Stimulated activated CD4-positive, alpha-beta T cell treated with anti-CD3 and anti-CD28 coated beads, Interleukin-1b, Interleukin-23, amount 100 ng/mL, for 4 hours (primary cell): ENCODE measurements at places on chromosomes 3 and 15.

DNA sequence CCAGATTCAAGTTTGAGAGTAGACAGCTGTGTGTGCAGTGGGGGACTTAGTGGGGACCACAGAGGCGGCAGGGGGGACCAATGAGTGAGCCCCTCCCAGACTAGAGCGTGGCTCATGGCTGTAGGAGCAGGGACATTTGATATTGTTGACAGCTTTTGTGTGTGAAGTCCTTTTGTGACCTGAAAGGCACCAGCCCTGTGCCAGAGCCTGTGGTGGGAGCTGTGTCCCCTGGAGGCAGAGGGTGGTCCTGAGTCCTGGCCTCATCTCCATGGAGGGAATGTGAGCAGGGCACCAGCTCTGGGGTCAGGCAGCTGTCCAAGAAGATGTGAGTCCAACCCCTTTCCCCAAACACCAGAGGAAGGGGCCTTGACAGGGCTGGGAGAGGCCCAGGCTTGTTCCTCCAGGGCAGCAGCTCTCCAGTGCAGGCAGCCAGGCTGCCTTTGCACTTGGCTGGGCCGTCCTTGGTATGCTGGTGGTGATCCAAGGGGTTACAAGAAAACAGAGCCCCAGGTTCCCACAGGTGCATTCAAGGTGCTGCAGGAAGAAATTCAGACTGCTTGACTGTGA lies 10.1 kb upstream of the C3orf22 start:
- DNase-seq = no peak

GRCh38 chr3:16770792-16771191 lies 114.0 kb upstream of the PLCL2 start:
- no peak for DNase-seq

DNA sequence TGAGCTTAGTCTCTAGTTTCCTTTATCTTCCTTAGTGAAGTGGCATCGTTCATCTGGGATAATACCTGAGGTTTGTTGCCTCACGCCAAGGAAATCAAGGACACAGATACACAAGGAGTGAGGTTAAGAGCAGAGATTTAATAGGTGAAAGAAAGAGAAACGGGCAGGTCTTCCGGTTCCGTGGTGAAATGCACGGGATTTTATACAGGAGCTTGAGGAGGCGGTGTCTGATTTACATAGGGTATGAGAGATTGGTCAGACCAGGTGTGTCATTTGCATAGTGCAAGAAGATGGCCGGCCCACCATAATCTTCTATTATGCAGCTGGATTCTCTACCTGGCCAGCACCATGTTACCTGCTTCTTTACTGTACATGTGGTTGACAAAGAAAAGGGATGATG lies 17.2 kb downstream of the ARRDC4 start:
- no peak for DNase-seq

DNA sequence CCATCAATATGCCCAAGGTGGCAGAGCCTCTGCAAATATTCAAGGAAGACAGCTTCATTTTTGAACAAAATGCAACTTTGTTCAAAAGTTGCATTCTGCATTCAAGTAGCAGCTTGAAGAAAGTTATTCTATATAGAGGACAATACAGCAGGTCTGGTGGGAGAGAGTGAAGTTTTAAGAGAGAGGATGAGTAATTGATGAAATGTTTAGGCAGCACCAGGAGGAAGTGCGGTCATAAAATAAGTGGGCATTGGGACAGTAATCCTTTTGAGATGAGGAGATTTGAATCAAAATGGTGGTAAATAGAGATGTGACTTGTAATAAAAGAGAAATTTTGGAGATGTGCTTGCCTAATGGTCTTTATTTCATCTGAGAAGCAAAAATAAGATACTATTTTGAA lies 607.3 kb upstream of the ZNF385D start:
- no peak for DNase-seq

DNA sequence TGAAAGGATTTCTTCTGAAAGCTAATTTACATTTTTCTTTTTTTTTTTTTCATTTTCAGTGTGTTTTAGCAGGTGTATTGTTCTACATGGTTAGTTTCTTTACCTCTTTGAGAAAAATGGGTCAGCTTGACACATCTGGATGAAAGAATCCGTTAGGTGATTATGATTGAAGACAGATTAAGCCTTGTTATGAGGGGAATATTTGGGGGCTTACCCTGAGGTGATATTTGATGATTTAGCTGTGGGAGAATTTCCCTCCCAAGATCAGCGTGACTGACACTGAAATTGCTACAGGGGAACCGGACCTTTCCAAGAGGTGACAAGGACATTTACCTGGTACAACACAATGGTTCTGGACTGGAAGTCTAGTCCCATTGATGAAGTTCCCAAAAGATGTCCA lies 147.5 kb downstream of the NFKBIZ start:
- DNase-seq = no peak

- no peak for DNase-seq
These were observed 26.3 kb upstream of the BNC1 start for GRCh38 chr15:83310521-83311456.

DNA sequence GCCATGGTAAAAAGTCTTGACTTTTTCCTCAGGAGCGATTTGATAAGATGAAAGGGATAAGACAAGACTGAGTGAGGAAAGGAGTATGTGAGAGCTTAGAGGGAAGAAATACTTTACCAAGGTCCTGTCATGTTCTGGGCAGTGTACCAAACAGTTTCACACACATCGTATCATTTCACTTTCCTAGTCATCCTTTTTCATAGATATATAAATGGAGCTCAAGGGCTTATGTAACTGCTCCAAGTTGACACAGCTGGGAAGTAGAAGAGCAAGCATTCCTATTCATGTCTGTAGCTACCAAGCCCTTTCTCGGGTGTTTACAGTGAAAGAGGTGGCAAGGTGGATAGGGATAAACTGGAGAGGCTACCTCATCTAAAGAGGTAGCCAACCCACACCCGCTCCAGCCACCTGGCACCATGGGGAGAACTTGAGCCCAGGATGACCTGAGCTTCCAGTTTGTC lies 57.4 kb downstream of the MRPS25 start:
- no peak for DNase-seq

DNA sequence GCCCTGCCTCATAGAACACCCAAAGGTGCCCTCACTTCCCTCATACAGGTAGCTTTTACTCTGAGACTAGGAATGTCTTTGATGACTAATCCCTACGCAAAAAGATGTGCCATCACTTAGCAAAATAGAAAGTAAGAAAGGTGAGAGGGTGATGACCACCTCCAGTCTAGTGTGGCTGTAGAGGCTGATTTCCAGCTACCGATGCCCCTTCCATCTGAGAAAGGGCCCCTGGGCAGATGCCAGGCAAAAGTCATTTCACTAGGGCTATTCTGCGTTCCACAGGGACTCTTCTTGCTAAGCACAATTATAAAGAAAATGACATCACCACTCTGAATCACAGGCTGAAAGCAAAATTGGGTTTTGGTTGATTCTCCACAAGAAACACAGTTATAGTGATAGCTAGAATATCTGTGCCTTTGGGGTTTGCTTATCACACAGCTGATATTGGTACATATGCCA lies 77.4 kb downstream of the RBPMS2 start:
- DNase-seq = no peak

GRCh38 chr15:100601163-100601562 lies 821 bp downstream of the LINS1 start:
- no peak for DNase-seq

- DNase-seq = no peak
These were observed 100.5 kb downstream of the WDR72 start for GRCh38 chr15:53658827-53659555.

DNA sequence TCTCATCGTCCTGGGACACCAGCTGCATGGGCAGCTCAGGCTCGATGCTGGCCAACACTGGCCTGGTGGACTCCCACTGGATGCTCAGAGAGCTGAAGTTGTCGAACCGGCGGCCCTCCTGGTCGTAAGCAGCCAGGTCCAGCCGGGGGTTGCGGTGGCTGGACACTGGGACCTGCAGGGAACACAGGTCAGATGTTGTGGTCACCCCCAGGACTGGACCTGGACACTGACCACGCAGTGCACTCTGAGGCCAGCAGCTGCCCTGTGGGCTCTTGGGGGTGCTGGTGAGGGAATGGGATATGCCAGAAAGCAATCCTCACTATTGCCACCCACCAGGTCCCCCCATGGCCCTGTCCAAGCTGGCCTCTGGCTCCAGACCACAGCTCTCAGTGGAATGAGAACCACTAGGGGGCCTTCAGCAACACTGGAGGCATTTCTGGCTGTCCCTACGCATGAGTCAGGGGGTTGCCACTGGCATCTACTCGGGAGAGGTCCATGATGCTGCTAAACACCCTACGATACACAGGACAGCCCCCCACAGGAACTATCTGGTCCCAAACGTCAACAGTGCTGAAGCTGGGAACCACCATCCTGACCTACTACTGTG lies 66.1 kb downstream of the NUP210 start:
- DNase-seq = no peak

GRCh38 chr3:122687298-122687697 lies 6.7 kb downstream of the PARP14 start:
- no peak for DNase-seq

- DNase-seq = no peak
These were observed 4.6 kb upstream of the DENND4A start for GRCh38 chr15:65796610-65797078.

DNA sequence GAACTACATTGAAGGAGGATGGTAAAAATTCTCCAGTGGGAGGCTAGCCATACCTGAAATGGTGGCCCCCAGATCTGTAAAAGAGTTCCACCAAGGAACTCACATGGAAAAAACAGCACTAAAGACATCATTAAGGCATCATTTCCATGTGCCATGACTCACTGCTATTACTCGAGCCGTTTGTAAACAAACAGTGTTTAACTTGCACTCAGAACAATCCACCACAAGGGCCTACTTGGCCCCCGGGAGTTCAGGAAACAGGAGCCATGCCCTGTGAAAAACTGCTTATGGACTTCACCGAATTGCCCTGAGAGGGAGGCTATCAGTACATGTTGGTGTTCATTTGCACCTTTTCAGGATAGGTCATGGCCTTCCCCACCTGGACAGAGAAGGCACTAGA lies 18.2 kb downstream of the CCR4 start:
- DNase-seq = no peak

GRCh38 chr3:125112981-125113380 lies 57.2 kb upstream of the HEG1 start:
- DNase-seq = no peak

- no peak for DNase-seq
These were observed 82.4 kb downstream of the WWTR1 start for GRCh38 chr3:149575213-149575960.

DNA sequence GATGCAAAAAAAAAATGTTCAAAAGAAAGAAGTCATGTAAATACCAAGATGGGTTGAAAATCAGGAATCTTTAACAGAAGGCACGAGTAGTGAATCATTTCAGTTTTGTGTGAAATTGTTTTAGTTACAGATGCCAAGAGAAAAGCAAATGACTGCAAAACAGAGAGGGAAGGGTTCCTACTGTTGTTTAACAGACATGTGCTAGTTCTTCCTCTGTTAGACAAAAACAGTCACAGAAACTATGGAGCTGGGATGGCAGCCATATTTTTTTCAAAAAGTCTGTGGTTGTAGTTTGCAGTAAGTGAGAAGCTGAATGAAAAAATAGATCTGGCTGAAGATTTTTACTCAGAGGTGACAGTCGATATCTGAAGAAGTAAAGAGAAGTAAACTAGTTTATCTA lies 511.9 kb downstream of the ZIC1 start:
- DNase-seq = no peak

GRCh38 chr3:159039286-159039685 lies 237.4 kb downstream of the MFSD1 start:
- no peak for DNase-seq

GRCh38 chr3:169149349-169149890 lies 514.1 kb downstream of the MECOM start:
- peak; percentile 65 for DNase-seq

DNA sequence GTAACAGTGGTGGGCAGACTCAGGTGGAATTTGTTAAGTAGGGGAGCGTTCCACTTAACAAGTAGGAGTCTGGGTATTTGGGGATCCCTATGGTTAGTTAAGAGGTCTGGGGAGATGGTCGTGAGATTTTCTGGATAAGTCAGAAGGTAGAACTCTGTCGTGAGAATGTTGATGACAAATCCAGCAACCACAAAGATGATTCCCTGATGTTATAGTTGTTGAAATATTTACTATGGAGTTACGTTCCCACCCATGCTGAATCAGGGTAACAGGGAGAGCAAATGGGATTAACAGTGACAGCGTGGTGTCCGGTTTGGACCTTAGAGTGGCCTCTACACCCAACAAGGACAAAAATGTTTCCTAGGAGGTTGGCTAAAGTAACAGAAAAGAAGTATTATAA lies 110.8 kb downstream of the MFSD1 start:
- DNase-seq = no peak

- no peak for DNase-seq
These were observed 104.2 kb downstream of the AGBL1 start for GRCh38 chr15:86183596-86184491.

DNA sequence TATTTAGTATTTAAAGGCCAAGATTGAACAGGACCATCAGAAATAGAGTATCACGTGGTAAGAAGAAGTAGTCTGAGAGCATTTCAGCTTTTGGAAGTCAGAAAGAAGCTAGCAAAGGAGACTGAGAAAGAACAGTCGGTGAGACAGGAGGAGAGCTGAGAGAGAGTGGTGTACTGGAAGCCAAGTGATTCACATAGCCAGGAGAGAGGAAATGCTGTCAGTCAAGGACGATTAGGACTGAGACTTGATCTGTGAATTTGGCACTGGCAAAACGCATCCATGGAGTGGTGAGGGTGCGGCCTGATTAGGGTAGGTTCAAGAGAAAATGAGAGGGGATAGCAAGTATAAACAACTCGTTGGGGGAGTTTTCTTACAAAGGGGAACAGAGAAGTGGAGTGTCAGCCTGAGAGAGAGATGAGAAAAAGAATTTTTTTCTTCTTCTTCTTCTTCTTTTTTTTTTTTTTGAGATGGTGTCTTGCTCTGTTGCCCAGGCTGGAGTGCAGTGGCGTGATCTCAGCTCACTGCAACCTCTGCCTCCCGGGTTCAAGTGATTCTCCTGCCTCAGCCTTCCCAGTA lies 44.9 kb downstream of the CHD2 start:
- DNase-seq = no peak

DNA sequence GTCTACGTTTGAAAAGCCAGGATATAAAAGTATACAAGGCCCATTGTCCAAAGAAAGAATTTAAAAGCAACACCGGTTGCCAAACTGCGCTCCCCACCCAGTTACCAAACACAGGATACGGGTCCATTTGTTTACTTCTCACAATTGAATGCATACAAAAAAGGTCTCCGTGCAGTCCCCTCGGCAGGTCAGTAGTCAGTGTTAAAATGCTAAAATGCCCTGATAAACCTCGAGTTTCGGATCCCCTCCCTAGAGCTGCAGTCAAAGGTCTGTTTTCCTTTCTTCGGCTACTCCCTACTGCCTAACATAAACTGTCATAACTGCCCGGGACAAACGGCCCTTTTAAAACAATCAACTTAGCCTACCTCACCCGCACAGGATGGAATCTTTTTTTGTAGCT lies 534.6 kb downstream of the FOXP1 start:
- no peak for DNase-seq

DNA sequence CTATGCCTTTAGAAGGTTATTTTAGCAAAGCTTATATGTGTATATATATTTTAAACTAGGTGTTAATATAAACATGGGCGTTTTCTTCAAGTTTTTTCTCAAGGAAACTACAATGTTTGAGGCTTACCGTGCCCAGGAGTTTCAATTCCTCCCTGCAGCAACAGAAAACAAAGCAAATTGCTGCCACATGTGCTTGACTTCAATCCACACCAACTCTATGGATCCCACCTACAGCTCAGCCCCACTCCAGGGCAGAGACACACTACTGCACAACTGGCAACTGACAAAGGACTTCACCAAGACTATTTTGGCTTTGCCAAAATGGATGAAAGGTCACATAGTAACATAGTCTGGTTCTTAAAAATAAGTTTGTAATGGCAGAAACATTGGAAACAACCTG lies 346.6 kb downstream of the ERC2 start:
- no peak for DNase-seq

- DNase-seq = no peak
These were observed 107.6 kb upstream of the FXR1 start for GRCh38 chr3:180804916-180805315.
